ENCODE measurements at places on chromosomes 4 and X.
A peak's percentile ranks its signal among the peaks of the same experiment; 100 is the strongest.

DNA sequence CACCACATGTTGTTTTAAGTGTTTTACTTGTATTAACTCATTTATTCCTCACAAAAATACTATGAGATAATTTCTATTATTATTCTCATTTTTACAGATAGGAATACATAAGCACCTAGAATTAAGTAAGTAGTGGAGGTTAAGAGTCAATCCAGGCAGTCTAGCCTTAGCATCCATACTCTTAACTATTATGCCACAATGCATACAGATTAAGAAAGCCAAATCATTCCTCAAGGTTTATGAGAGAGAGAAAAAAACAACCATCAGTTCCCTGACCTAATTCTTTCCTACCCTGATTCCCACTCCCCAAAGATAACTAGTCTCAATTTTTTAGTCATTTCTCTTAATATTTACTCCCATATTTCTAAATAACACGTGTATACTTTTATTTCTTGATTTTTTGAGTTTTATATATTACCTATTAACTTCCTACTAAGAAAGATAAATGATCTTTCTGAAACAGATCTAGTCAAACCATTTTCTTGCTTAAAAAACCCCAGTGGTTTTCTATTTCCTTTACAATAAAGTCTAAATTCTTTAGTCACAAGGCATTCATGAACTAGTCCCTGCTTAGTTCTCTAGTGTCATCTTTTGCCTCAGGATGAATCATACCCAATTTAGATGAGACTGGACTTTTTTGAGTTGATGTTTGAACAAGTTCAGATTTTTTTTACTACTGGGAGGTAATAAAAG, 16.0 kb downstream of the UBA6 start:
- DNase-seq, result peak; percentile 69

- DNase-seq, result no peak
These were observed 170.0 kb downstream of the MID1 start for GRCh38 chrX:10450229-10450958.

- no peak for DNase-seq
These were observed 27.6 kb downstream of the MCF2 start for GRCh38 chrX:139680356-139680755.

GRCh38 chrX:72381439-72382201, 75.9 kb upstream of the CITED1 start:
- peak; percentile 39 for DNase-seq

DNA sequence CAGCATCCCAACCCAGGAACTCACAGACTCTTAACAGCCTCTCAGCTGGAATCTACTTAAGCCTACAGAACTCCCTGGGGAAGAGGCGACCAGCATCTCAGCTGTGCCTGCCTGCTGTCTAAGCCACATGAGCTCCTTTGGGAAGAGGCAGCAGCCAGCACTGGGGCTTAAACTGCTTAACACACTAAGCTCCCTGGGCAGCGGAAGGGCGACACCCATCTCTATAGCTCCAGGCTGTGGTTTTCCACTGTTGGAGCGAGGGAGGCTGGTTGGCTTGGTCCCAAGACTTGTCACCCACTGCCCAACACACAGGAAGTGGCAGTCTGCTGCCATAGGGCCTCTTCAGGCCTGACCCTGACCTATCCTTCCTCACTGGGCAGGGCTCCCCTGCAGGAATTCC, 1544.1 kb upstream of the ADGRL3 start:
- no peak for DNase-seq

- peak; percentile 1 for DNase-seq
These were observed 211.7 kb upstream of the AGTR2 start for GRCh38 chrX:115958687-115959359.

DNA sequence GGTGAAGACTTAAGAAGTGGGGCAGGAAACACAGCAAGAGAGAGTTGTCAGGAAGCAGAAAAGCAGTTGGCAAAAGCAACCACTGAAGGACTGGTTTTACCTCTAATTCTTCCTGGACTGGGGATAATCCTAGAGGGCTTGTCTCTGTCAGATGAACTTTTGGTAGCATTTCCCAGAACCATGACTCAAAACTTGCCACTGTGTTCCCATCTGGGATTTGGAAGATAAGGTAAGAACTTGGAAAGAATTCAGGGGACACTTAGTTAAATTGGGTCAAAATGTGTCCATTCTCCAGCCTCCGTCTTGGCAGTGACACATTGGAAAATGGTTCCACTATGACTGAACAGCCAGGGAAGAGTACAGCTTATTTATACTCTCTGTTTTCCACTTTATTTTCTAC, 55.7 kb downstream of the CD38 start:
- no peak for DNase-seq

DNA sequence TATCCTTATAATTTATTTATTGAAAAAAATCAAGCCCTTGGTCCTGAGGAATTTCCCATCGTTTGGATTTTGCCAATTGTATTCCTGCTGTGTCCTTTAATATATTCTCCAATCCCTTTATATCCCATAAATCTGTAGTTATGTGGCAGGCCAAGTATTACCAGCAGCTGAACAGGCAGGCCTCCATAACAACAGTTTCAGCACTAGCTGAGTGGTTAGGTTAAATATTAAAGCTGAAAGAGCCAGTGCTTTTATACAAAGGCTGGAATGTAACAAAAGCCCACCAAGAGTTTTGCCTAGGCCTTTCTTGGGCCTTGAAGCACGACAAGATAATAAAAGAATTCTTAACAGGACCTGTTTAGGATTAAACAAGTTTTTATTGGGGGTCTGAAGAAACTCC, 366.6 kb upstream of the GALNT7 start:
- no peak for DNase-seq

DNA sequence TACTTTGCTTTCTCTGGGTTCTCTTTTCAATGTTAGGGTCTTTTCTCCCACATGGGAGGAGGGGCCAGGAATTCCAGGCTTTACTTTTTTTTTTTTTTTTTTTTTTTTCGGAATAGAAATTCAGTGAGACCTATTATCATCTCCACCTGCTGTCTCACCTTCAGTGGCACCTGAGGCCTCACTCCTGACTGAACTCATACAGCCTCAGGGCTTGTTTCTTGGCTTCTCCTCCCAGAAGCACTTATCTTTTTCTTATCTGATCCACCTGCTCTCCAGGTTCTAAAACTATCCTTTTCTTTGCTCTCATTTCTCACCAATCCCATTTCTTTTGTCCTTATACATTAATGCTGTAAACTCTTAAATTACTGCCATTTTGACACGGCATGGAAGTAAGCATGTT, 117.3 kb upstream of the PPP3CA start:
- DNase-seq, result no peak

GRCh38 chr4:78560296-78560963, 8.9 kb downstream of the ANXA3 start:
- DNase-seq, result peak; percentile 30

GRCh38 chrX:7077241-7078230, 70.0 kb upstream of the STS start:
- no peak for DNase-seq

DNA sequence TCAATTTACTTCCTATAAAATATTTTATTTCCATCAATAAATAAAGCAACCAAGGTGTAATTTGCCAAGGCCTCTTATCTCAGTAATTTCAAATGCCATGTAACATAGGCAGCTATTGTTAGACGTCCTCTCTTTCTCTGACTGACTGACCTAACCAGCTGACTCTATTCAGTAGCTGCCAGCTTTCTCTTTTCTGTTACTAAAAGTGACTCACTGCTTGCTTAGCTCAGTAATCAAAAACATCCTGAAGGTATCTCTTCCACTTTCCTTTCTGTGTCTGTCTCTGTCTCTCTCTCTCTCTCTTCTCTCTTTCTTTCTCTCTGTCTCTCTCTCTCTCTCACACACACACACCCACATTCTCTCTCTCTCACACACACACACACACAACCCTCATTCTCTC, 134.2 kb downstream of the SPOCK3 start:
- no peak for DNase-seq

- peak; percentile 32 for DNase-seq
These were observed 25.6 kb upstream of the SPP1 start for GRCh38 chr4:87949961-87950360.
